Lower lobe of right lung (tissue), 2 donors: ENCODE measurements at places on chromosomes 6 and 20. TPM values are rescaled to one million over a fixed set of nuclear protein-coding genes. Genes with fewer than 3 reads are reported as not detected.

DNA sequence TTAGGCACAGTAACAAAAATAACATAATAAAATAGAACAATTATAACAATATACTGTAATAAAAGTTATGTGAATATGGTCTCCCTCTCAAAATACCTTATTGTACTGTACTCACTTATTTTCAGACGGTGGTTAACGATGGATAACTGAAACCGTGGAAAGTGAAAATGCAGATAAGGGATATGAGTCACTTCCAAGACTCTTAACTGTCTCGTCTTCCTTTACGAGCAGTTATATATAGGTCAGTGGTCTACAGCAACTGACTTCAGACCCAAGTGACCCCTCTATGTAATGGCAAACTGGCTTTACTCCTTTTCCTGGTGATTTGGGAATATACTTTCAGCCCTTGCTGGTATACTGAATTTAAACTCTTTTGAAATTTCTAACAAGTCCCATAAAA lies 261.4 kb downstream of the SLC35F1 start:
- no peaks in the 10 kb centered on the region for H3K27me3 ChIP-seq
- no peaks in the 10 kb centered on the region for H3K4me1 ChIP-seq
- no peaks in the 10 kb centered on the region for H3K36me3 ChIP-seq
- no peak for DNase-seq
- no peak overlapping the region for H3K27ac ChIP-seq
- H3K4me3 ChIP-seq: no peak overlapping the region

DNA sequence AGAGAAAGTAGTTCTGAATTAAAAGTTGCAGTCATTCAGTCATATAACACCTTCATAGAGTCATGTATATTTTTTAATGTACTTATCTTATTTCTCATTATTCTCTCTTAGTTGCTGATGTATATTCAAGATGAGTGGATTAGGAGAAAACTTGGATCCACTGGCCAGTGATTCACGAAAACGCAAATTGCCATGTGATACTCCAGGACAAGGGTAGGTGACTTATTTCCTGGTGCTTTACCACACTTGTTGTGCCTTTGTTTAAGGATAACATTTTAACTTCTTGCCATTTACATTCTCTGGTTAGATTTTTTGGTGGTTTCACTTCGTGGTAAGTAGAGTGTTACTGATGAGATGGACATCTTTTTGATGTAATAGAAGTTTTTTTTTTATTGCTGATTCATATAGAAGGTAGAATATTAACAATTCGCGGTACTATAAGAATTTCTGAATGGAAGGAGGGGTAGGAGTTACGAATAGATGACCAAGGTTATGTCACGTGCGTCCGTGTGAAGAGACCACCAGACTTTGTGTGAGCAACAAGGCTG lies 120.5 kb downstream of the NCOA3 start:
- no peak overlapping the region for H3K27ac ChIP-seq
- H3K36me3 ChIP-seq: peaks cover 51% of the 10 kb centered on the region

CPNE5 gene
- 2.4 TPM for total RNA-seq

RAD21L1 gene
- total RNA-seq: not detected

DNA sequence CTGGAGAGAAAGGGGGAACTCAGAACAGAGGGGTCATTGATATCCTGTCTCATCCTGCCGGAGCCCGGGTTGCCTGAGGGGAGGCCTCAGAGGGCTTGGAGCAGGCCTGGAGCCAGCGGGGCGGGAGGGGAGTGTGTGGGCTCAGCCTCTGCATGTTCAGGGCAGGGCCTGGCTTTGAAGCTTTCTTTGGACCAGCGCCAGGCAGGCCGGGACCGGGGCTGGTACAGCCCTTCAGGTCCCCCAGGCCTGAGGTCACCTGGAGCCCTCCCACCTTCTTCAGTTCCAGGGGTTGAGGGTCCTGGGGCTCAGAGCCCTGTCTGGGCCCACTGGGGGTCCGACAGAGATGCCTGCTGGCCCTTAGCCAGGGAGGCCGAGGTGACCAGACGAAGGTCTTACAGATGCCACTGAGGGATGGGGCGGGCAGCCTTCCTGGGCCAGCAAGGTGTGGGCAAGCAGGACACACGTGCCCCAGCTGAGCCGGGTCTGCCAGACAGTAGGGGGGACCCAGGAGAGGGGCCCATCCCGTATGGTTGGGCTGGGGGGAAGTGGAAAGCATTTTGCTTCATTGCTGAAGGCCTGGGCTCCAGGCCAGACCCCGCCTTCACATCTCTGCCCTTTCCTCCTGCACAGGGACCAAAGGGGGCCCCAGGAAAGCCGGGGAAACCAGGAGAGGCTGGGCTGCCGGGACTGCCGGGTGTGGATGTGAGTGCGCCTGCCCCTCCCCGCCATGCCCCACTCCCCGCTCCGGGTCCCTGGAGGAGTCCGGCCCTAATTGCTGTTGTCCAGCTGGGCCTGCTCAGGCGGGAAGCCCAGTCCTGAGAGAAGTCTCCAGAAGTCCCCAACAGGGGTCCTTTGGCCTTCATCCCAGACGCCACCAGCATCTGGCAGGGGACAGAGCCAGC lies 2.0 kb downstream of the COL9A3 start:
- no peak for DNase-seq
- peaks cover 2% of the 10 kb centered on the region for H3K36me3 ChIP-seq
- no peak overlapping the region for H3K4me3 ChIP-seq
- peaks cover 62% of the 10 kb centered on the region for H3K27me3 ChIP-seq
- no peak overlapping the region for H3K27ac ChIP-seq
- H3K4me1 ChIP-seq: peaks cover 29% of the 10 kb centered on the region
